Stimulated activated CD4-positive, alpha-beta T cell treated with anti-CD3 and anti-CD28 coated beads, Interleukin-4, amount 100 ng/mL, for 1 hour (primary cell): ENCODE measurements at places on chromosomes 1 and 21.
A peak's percentile ranks its signal among the peaks of the same experiment; 100 is the strongest.

GRCh38 chr21:39611551-39612190 is 1.1 kb upstream of the B3GALT5 start:
- DNase-seq: no peak

DNA sequence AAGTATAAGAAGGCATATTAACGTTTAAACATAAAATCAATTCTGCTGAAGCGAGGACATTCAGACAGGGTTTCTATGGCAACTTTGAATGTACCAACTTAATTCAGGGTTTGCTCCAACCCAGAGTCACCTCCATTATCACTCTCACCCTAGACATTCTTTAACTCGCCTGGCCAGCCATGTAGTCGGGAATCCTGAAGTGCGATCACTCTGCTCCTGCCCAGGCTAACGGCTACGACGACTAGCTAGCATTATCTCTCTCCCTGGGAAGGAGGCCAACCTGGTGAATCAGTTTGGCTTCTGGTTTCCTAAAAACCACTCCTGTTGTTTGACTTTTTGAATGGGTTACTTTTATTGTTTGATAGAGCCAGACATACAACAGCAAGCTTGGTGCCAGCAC is 38.9 kb upstream of the ZBTB18 start:
- no peak for DNase-seq

DNA sequence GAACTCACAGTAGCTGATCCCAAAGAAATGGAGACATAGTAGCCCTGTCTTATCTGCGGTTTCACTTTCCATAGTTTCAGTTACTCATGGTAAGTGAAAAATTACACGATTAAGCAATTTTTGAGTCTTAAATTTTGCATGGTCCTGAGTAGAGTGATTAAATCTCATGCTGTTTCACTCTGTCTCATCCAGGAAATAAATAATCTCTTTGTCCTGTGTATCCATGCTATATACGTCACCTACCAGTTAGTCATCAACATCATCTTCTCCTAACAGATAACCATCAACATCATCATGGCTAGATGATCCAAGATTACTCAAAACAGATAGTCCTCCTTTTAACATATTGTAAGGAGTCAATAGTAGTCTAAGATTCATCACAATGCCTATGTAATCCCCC is 1589.3 kb downstream of the BRINP3 start:
- no peak for DNase-seq

DNA sequence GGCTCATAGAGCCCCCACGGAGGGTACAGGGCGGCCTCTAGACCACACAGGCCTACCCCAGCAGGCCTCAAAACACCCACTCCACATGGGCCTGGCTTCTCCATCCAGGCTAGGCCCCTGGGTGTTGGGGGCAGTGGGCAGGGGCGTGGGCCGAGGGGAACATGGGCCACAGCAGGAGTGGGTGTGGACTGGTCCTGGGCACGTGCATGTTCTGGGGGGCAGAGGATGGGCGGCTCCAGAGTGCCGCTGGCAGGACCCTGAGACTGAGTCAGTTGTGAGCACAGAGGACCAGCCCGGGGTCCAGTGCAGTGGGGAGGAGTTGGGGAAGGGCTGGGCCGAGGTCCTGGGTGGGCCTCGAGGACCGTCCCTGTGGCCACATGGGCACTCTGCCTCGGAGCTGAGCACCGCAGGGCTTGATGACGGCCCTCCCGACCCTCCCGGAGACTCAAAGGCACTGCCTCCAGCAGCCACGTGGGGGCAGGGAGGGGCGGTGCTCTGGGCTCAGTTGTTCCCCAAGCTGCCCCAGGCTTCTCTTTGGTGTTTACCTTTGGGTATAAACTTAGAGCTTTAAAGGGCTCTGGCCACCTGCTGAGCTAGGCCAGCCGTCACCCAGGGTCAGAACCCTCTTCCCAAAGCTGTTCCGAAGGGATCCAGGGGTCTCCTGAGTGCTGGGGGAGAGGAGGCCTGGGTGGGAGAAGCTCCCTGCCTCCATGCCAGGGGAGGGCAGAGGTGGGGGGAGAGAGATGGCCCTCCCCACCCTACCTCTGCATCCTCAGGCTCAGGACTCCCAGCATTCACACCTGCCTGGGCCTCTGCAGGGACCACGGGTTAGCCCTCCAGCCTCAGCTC is 79.9 kb downstream of the MORN1 start:
- DNase-seq: peak; percentile 65

DNA sequence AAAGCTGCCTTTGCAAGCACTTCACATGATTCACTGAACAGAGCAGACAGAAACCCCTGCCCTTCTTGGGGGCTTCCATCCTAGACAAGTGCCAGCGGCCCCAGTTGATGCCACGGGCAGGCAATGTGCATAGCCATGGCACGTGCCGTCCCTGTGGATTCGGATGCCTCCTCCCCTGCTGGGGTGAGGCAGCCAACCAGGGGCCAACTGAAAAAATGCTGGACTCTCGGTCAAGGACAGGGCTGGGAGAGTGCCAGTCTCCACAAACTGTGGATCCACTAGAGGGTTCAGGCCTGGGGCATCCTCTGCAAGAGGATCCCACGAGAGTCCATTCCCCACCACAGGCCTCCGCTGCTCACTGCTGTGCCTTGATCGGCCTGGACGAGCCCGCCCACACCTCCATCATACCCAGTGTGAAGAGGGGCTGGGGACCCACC is 3.8 kb downstream of the JMJD4 start:
- DNase-seq: no peak

DNA sequence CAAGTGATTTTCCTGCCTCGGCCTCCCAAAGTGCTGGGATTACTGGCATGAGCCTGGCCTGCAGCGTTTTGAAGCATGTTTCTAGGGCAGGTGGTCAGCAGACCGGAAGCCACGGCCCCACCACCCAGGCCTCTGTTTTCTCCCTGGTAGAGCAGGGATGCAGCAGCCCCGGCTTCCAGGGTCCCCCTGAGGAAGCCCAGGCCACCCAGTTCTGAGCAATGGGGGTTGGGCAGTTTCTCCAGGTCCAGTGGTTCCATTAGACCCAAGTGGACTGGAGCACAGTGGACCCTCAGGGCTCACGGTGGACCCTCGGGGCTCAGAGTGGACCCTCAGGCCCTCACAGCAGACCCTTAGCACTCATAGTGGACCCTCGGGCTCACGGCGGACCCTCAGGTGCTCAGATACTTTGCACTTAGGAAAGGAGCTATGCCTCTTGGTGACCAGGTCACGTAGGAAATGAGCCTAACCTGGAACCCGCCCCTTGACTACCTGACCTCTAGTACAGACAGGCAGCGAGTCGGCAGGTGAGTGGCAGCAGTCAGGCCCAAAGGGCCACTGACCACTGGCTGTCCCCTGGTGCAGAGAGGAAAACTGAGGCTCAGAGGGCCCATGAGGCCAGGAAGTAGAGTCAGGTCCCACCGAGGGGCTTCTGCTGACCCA is 4.6 kb upstream of the FNDC10 start:
- DNase-seq: no peak

- no peak for DNase-seq
Measured at GRCh38 chr1:18697541-18697940, 66.9 kb downstream of the PAX7 start.

DNA sequence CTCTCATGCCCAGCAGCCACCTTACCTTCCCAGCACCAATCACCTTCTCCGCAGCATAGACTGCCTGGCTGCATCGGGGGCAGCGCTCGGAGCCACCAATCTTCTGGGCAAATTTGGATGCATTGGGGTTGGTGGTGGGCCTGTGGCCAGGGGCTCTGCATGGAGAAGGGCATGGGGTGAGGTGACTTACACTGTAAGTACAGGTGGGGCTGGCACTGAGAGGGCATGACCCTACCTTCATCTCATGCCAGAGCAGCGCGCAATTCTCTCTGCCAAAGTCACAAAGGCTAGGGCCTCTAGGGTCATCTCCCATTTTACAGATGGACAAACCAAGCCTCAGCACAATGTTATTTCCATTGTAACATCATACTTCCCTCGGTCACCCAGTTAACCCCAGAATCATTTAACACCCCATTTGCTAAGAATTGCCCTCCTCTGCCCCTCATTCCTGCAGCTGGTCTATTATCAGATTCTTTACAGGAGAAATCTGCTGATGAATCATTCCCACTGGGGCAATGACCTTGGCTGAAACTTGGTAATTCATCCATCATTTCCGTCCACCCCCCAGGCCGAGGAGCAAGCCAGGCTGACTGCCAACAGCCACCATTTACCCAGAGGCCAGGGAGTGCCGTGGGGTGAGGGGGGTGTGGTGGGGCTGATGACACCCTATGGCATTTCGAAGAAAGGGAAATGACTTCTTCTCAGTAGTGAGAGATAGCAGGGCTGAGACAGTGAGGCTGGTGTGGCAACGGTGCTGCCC is 17.9 kb downstream of the CSRP1 start:
- no peak for DNase-seq

DNA sequence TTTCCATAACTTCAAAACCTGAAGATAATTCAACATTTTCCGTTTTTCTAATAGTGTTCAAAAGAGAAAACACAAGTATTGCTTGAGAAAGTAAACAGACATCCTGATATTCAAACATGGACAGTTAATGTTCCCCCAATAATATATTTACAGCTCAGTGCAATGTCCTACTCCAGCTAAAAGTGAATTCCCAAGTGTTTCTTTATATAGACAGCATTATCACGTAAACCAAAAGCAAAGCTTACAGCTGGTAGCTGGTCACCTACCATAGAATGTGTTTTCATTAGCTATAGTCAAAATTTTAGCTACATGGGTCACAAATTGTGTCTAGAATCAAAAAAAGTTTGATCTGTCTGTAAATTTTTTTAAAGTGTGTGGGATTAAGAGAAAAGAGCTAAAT is 34.9 kb downstream of the WLS start:
- no peak for DNase-seq

- DNase-seq: no peak
Measured at GRCh38 chr1:225592362-225593025, 60.4 kb downstream of the ENAH start.

DNA sequence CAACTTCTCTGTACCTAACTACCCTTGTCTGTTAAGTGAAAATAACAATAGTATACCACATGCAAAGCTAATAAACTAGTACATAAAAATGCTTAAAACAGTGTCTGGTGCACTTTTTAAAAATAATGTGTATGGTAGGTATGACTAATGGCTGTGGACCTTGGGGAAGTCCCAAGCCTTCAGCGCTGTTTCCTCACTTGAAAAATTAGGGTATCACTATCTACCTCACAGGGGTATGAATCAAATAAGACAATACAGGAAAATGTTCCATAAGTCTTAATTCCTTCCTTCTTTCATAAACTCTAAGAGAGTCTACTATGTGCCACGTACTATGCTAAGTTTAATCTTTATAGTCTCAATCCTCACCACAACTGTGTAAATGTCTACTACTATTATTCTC is 32.0 kb downstream of the EGLN1 start:
- no peak for DNase-seq

GRCh38 chr1:35555212-35555584 is 2.0 kb downstream of the KIAA0319L start:
- DNase-seq: no peak

- DNase-seq: no peak
Measured at GRCh38 chr21:45383615-45384201, 21.3 kb upstream of the COL18A1 start.

GRCh38 chr21:42490720-42491119 is 5.3 kb downstream of the RSPH1 start:
- no peak for DNase-seq

GRCh38 chr1:28577052-28577678 is 14.9 kb upstream of the RAB42 start:
- DNase-seq: peak; percentile 35

- DNase-seq: no peak
Measured at GRCh38 chr1:75503221-75503974, 107.5 kb downstream of the SLC44A5 start.

DNA sequence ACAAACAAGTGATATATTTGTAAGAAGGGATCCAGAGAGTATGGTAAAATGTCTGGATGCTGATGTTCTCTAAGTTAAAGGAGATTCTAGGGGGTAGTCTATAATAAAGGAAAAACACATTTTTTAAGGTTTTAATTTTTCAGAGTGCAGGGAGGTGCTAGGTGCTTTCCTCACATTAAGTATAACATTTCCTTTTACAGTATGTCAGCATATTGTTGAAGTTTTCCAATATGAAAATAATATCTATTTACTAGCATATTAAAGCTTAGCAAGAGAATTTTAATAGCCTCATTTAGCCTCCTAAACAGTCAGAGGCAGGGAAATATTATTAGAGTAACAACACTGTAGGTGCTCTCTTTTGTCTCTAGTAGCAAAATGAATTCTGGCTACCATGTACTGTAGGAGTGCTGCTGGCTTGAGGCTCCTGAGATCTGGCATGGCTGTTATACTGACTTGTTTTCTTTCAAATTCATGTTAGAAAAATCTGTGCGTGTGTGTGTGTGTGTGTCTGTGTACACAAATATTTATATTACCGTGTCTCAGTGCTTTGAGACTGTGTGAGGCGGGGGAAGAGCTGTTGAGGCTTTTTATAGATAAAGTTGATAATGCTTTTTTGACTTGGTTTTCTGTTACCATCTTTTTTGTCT is 71.0 kb downstream of the POU2F1 start:
- no peak for DNase-seq

DNA sequence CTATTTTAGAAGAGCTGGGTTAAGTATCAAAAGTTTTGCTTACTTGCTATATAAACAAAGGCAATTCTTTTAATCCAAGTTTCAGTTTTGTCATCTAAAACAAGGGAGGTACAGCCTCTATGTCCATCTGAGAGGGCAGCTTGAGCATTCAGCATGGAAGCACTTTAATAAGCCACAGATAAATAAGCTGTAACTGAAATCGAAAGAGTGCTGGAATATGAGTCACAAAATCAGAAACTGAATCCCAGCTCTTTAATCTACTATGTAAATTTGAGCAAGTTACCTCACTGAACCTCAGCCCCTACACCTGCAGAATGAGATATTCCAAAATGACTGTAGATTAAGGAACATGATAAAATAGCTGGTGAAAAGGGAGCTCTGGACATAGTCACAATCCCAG is 80.0 kb upstream of the HP1BP3 start:
- DNase-seq: no peak

- no peak for DNase-seq
Measured at GRCh38 chr1:210855440-210855839, 278.5 kb downstream of the KCNH1 start.

DNA sequence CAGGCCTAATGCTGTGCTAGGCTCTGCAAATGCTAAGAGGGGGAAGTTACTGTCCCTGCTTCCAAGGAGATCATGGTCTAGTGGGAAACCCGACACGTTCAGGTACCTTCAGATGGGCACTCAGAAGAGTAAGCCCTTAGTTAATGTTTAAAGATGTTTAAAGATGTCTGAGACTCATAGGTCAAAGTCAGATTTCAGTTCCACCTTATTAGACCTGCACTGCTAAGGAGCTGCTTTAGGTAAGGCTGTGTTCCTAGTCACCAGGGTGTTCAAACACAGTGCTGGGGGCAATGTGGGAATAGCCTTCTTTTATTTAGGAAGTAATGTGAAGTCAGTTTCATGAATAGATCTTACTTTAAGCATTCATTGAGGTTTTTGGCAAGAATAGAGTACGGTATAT is 3.8 kb upstream of the RUSC1 start:
- no peak for DNase-seq

GRCh38 chr21:34734696-34735095 is 65.9 kb downstream of the CLIC6 start:
- DNase-seq: no peak
